ENCODE measurements at places on chromosomes 16 and 17.
A peak's percentile ranks its signal among the peaks of the same experiment; 100 is the strongest.

- no peak for DNase-seq
Observed at GRCh38 chr17:71085238-71086033, 916.1 kb downstream of the KCNJ2 start.

- DNase-seq: no peak
Observed at GRCh38 chr16:86292171-86292775, 218.1 kb upstream of the FOXF1 start.

DNA sequence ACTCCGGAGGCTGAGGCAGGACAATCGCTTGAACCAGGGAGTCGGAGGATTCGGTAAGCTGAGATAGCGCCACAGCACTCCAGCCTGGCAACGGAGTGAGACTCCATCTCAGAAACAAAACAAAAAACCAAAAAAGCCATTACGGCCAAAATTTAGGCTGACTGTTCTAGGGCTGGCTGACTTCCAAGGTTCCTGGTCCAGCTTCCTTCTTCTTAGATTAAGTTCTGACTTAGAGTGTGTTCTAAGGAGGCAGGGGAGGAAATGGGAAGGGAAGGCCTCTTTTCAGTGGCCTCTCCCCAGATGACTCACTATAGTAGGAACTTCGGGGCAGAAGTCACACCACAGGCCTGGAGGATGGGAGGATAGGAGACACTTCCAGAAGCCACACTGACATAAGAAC lies 27.7 kb upstream of the CLEC18B start:
- no peak for DNase-seq

GRCh38 chr17:2238432-2239169 lies 65.0 kb downstream of the SMG6 start:
- DNase-seq: no peak

DNA sequence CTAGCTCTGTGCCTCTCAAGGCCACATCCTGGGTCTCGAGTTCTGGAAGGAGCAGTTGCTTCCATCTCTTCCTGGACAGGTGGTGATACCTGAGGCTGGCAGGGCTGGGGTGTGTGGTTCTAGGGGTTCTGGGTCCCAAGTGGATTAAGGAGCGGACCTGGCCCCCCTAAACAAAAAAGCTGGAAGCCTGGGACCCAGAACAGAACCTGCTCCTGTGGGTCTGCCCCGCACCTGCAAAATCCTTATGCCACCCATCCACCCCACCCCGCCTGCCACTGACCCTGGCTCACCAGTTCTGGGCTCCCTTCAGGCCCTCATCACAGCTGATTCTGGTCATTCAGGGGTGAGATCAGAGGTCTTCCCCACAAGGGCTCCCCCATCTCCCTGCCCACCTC lies 44.8 kb downstream of the ADCY7 start:
- peak; percentile 54 for DNase-seq

DNA sequence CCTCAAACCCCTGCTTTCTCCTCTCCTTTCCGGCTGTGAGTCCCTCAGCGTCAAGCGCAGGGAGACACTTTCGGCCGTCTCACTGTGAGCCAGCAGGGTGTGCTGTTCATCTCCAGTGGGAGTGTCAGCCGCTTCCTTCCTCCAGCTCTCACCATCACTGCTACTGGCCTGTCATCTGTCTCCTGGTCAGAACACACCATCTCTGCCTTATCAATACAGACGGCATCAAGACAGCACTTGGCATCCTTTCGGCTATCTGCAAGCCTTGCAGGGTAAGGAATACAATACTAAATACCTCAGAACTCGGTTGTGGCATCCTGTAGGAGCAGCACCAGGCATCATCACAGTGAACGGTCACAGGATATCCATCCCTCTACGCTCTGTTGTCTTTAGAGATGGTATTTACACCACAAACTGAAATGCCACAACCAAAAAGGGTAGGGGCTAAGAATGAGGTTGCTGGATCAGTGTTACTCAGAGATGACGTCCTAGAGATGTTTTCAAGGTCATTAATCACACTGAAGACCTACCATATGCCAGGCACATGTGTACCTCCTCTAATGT lies 20.7 kb upstream of the CMTM4 start:
- no peak for DNase-seq

DNA sequence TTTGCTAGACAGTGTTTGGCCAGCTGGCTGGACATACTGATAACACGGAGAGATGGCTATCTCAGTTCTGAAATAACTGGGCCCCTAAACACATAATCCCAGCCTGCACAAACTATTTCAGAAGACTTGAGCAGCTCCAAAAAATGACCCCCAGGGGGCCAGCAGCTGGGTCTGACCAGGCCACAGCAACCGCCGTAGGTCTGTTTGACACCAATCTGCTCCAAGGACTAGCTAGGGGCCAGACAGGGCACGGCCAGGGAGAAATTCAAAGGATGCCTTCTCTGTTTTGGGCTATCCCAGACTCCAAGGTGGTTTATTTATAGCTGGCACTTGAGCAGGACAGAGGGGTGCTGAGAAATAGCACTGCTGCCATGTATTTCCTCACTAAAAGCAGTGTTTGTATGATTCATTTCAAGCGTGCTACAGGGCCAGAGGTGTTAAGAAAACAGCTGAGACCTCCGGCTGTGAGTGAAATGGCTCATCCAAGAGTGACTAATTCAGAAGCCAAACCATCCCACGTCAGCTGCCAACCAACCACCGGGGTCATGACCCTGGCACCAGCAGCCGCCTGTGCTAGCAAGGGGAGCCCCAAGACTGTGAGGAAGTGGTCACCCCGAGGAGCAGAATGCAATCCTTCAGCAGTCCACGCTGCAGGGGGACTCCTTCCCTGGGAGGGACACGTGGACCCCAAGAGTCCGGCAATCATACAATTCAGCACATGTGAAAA lies 5.7 kb downstream of the GGA2 start:
- DNase-seq: peak; percentile 87

GRCh38 chr17:34121311-34121710 lies 133.8 kb upstream of the CCL2 start:
- DNase-seq: no peak

- DNase-seq: no peak
Observed at GRCh38 chr16:80103463-80103862, 437.3 kb upstream of the DYNLRB2 start.

GRCh38 chr16:10660950-10661635 lies 33.6 kb downstream of the TEKT5 start:
- no peak for DNase-seq

DNA sequence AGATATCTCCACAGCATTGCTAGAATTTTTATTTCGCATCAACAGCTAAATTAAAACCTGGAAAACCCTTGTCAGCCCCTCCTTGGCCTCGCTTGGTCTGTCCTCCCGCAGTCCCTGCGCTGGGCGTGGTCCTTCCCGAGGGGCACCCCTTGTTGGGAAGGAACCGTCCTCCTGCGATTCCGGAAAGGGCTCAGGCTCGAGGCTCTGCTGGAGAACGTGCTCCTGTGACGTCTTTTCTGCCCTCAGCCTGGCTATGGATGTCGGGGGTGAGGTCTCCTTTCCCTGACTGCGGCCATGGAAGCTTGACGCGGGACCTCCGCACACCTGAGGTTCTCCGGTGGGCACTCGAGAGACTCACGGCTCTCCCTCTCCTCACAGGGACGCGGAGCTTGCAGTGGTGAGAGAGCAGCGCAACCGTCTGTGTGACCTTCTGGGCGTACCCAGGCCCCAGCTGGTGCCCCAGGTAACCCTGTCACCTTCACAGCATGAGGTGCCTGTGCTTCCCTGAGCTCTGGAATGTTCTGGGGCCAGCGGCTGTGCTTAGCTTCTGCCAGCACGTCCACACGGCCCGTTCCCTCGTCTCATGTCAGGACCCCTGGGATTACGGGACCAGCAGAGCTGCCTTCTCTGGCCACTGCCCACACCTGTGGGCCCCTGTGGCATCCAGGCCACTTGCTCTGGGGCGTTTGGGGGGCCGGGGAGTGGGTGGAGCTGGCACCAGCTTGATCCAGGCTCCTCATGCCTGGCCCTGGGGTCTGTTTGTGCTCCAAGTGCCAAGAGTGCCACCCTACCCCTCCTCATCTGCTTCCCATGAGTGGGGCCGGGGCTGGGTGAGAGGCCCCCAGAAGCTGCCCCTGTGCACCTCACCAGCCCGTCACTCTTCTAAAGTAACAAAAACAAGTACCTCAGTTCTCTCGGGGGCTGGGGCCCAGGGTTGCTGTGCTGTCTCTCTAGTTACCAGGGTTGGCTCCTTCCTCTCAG lies 101.5 kb upstream of the ZNF750 start:
- no peak for DNase-seq

- DNase-seq: no peak
Observed at GRCh38 chr17:21013983-21014382, 28.8 kb downstream of the USP22 start.

- no peak for DNase-seq
Observed at GRCh38 chr16:89619840-89620239, 6.4 kb downstream of the DPEP1 start.

GRCh38 chr16:65947951-65948350 lies 418.5 kb upstream of the CDH5 start:
- no peak for DNase-seq

- DNase-seq: no peak
Observed at GRCh38 chr17:76631821-76632565, 11.6 kb downstream of the ST6GALNAC1 start.

- no peak for DNase-seq
Observed at GRCh38 chr17:35870906-35871819, 2.5 kb upstream of the HEATR9 start.

DNA sequence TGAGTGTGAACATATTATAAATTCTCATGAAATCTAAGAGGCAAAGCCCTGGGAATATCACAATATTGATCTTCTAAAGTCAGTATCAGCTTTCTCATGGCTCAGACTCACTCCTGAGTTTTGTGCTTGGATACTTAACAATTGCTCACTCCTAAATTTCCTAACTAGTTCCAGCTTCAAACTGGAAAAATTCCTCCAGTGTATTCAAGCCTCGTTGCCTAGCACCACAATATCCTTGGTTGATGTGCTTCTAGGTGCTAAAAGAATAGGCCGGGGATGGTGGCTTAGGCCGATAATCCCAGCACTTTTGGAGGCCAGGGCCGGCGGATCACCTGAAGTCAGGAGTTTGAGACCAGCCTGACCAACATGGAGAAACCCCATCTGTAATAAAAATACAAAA lies 62.5 kb downstream of the XYLT1 start:
- no peak for DNase-seq

DNA sequence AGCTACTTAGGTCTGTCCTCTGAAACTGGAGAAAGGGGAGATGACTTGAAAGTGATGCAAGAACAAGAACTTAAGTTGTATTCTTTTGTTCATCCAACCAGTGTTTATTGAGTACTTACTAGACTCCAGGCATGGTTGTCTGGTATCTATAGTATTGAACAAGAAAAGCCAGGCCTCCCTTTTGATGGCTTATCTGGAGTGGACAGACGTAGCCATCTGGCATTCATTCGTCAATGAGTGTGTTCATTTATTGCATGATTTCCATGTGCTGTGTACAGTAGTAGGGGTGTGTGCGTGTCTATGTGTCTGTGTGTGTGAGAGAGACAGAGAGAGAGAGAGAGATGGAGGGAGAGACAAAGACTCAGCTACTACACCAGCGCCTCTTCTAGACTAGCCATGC lies 9.2 kb downstream of the ABAT start:
- no peak for DNase-seq

DNA sequence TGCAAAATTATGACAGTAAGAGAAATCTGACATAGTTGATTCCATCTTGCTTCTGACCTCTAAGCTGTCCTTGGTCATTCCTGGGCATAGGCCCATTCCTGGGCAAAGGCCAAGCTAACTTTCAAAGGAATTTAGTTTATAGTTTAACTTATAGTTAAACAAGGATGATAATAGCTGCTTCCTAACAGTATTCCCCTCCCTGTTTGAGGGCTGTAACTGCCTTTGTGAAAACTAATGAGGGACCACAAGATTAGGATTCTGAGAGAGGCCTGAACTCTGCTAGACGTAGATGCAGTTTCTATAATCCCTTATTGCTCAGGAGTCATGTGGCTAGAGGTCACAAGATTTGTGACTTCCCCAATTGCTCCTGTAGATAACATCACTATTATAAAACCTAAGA lies 80.2 kb upstream of the ASIC2 start:
- no peak for DNase-seq

DNA sequence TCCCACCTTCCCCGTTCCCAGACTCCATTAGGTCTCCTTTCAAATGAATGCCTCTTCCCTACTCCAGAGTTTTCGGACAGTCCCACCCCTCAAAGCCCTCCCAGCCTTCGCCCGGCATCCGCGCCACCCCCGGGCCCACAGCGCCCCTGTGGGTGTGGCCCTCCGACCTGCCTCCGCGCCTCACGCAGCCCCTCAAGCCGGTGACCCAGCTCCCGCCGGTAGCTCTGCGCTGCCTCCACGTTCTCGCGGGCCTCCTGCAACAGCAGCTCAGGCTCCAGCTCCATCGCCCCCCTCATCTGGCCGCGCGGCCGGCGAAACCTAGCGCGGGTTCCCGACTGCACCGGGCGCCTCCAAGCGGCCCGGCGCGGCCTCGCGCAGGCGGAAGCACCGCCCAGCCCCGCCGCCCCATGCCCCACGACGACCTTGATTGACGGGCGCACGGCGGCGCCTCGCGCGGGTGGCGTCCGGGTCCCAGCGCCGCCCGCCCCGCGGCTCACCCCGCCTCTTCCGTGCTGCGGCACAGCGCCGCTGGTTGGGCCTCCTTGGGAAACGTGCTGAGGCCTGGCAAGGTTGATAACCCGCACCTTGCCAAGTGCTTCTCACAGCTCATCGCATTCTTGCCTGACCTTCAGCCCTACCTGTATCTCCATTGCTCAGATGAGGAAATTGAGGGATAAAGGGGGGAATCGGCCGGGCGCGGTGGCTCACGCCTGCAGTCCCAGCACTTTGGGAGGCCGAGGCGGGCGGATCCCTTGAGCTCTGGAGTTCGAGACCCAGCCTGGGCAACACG lies at the start of gene CRLF3:
CRLF3 (minus strand) TSS at position 337 of the 790 bp plus-strand sequence; CDS start at position 296, 41 bp downstream.
- peak; percentile 93 for DNase-seq

- no peak for DNase-seq
Observed at GRCh38 chr16:66728117-66728787, 23.2 kb downstream of the DYNC1LI2 start.

DNA sequence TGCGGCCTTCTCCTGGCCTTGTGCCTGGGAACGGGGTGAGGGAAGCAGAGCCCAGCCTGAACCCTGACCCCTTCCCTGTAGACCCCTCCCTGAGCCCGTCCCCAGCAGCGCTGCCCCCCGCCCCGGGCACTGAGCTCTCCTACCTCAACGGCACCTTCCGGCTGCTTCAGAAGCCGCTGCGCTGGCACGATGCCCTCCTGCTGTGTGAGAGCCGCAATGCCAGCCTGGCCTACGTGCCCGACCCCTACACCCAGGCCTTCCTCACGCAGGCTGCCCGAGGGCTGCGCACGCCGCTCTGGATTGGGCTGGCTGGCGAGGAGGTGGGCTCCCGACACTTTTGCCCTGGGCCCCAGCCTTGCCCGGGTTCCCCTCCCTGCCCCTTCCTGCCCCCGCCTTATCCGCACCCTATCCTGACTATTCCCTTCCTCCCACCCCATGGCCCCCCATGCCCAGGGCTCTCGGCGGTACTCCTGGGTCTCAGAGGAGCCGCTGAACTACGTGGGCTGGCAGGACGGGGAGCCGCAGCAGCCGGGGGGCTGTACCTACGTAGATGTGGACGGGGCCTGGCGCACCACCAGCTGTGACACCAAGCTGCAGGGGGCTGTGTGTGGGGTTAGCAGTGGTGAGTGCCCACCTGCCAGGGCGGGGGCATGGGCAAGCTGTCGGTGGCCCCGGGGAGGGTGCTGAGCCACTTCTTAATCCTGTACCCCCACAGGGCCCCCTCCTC lies 62.1 kb downstream of the MRC2 start:
- DNase-seq: no peak
